ENCODE measurements at places on chromosomes 5 and 9.

DNA sequence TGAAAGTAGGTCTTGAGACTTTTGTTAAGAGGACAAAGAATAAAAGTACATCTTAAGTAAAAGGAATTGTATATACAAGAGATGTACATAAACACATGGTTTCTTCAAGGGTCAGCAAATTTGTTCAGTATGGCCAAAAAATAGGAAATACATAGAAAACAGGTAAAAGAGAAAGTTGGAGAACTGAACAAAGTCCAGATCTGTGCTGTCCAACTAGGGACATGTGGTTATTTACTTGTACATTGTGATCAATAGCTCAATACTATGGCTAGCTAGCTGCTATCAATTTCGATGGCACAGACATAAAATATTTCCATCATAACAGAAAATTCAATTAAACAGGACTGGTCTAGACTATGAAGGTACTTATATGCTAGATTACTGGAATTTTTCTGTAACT lies 92.3 kb downstream of the RAPGEF6 start:
- no peak for DNase-seq

GRCh38 chr5:73759771-73760170 lies 133.8 kb downstream of the ARHGEF28 start:
- DNase-seq: peak; percentile 54

GRCh38 chr5:38443390-38443789 lies 113.1 kb downstream of the LIFR start:
- no peak for DNase-seq

- no peak for DNase-seq
Measured at GRCh38 chr9:13807118-13807517, 506.8 kb downstream of the NFIB start.

DNA sequence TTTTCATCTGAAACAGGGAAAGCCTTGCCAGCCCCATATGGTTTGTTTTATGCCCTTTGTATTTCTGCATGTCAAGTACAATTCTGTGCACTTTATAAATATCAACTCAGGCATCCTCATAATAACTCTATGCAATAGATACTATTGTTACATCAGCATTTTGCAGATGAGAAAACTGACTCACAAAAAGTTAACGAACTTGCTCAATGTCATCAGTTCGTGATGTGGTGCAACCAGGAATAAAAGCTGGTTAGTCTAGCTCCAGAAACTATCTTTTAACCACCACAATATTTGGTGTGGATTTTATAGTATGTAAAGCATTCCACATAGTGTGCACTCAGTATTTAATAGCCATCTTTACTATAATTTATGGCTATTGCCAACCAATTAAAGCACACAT lies 134.9 kb downstream of the MRPS30 start:
- DNase-seq: no peak

Data from NCI-H187 treated with DMSO at 0.1 percent for 48 hours (cell line).